Naive B cell (primary cell): ENCODE measurements at places on chromosomes 1 and 21. TPM values are rescaled to one million over a fixed set of nuclear protein-coding genes. Genes with fewer than 3 reads are reported as not detected.
A peak's percentile ranks its signal among the peaks of the same experiment; 100 is the strongest.

- H3K27me3 ChIP-seq, result peaks cover 28% of the 10 kb centered on the region
- H3K4me3 ChIP-seq, result no peak overlapping the region
- no peak for DNase-seq
- no peaks in the 10 kb centered on the region for H3K4me1 ChIP-seq
- no peak overlapping the region for H3K27ac ChIP-seq
These were observed 52.0 kb upstream of the CAMK1G start for GRCh38 chr1:209531549-209531948.

Gene PDE4B
- polyA plus RNA-seq, result 131 TPM

DNA sequence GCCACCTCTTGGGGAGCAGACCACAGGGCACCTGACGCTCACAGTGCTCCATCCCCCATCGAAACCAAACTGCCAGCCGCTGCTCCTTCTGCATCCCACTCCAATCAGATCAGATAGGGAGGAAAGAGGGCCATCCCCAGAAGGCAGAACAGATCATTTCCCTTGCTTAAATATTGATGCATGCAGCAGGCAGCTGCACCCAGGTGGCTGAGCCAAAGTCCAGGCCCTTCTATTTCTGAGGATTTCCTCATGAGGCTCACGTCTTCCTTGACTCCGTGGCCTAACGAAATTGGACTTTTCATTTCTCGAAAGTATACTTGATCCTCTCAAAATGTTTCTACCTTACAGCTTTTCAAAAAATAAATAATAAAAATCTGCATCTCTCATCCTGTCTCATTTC, 239.2 kb downstream of the ATG4C start:
- no peaks in the 10 kb centered on the region for H3K36me3 ChIP-seq
- no peak overlapping the region for H3K27ac ChIP-seq
- H3K4me3 ChIP-seq, result no peak overlapping the region
- no peaks in the 10 kb centered on the region for H3K4me1 ChIP-seq
- no peak for DNase-seq

Gene C2CD2
- not detected for polyA plus RNA-seq

GRCh38 chr1:118564961-118565703, 380.1 kb upstream of the SPAG17 start:
- no peaks in the 10 kb centered on the region for H3K27me3 ChIP-seq
- DNase-seq, result no peak

- no peak overlapping the region for H3K4me3 ChIP-seq
- no peak overlapping the region for H3K27ac ChIP-seq
- no peaks in the 10 kb centered on the region for H3K4me1 ChIP-seq
- no peak for DNase-seq
- H3K36me3 ChIP-seq, result no peaks in the 10 kb centered on the region
These were observed 76.3 kb downstream of the ZP4 start for GRCh38 chr1:237814319-237814924.

Gene CAMK1G
- polyA plus RNA-seq, result not detected

GRCh38 chr1:145871994-145872924, 13.4 kb upstream of the PIAS3 start:
- peak overlapping the region; percentile 88 for H3K4me3 ChIP-seq
- no peaks in the 10 kb centered on the region for H3K36me3 ChIP-seq
- peaks cover 40% of the 10 kb centered on the region for H3K27me3 ChIP-seq
- peak; percentile 30 for DNase-seq
- peaks cover 18% of the 10 kb centered on the region for H3K4me1 ChIP-seq
- H3K27ac ChIP-seq, result no peak overlapping the region

- no peak overlapping the region for H3K27ac ChIP-seq
- peaks cover 29% of the 10 kb centered on the region for H3K27me3 ChIP-seq
- DNase-seq, result no peak
These were observed 38.4 kb downstream of the NFASC start for GRCh38 chr1:204909109-204909508.

DNA sequence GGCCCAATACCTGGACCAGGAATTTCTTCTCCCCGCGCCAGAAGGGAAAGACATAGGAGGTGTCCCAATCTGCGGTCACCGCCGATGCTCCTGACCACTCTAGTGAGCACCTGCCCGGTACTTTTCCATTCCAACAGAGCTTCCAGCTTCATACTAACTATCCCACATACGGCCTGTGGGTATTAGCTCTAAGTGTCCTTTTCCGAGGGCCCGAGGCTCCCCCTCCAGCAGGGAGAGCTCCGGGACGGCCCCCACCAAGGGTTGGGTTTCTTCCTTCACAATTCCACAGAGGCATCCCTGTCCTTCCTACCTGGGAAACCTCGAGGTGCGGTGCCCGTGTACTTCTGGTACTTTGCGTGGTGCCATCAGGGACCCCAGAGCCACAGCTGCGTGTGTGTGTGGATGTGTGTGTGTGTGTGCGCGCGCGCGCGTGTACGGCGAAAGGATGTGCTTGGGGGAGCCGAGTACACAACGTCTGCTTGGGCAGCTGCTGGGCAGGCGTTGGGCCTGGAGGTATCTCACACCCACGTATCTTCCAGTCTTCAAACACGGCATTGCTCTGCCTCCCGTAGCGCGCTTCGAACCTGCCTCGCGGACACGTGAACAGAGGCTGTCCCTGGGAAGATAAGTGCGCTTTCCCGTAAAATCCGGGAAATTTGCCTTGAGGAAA, 2.4 kb upstream of the SIM2 start:
- H3K4me1 ChIP-seq, result peaks cover 19% of the 10 kb centered on the region
- peaks cover 50% of the 10 kb centered on the region for H3K27me3 ChIP-seq
- DNase-seq, result no peak
- peaks cover 8% of the 10 kb centered on the region for H3K36me3 ChIP-seq
- no peak overlapping the region for H3K4me3 ChIP-seq
- H3K27ac ChIP-seq, result no peak overlapping the region

Gene LCE1D
- polyA plus RNA-seq, result not detected

- H3K36me3 ChIP-seq, result no peaks in the 10 kb centered on the region
- H3K4me1 ChIP-seq, result peaks cover 7% of the 10 kb centered on the region
- H3K27me3 ChIP-seq, result peaks cover 13% of the 10 kb centered on the region
- no peak overlapping the region for H3K4me3 ChIP-seq
These were observed 41.0 kb upstream of the RASAL2 start for GRCh38 chr1:178052650-178053461.

- no peak for DNase-seq
- H3K4me1 ChIP-seq, result peaks cover 56% of the 10 kb centered on the region
- no peaks in the 10 kb centered on the region for H3K27me3 ChIP-seq
- H3K36me3 ChIP-seq, result peaks cover 7% of the 10 kb centered on the region
- H3K27ac ChIP-seq, result peak overlapping the region; percentile 81
These were observed 2.8 kb upstream of the SLC2A1 start for GRCh38 chr1:42961312-42962091.

Gene CELA2B
- not detected for polyA plus RNA-seq

DNA sequence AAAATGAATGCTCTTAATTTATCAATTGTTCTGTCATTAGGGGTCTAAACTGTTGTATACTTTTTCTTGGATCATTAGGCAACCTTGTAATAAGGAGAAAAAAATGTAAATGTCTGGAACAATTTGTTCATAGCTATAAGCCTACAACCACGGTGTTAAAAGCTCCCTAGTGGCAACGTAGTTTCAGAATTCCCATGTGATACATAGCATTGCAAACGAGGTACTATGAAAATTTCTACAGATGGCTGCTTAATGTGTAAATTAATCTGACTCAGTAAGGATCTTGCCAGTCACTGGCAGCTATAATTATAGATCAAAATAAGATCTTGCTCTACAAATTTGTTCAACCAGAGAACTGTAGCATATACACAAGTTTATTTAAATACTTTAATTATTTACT, 304.1 kb upstream of the ADGRL4 start:
- H3K4me3 ChIP-seq, result no peak overlapping the region
- H3K27ac ChIP-seq, result no peak overlapping the region
- no peaks in the 10 kb centered on the region for H3K36me3 ChIP-seq

DNA sequence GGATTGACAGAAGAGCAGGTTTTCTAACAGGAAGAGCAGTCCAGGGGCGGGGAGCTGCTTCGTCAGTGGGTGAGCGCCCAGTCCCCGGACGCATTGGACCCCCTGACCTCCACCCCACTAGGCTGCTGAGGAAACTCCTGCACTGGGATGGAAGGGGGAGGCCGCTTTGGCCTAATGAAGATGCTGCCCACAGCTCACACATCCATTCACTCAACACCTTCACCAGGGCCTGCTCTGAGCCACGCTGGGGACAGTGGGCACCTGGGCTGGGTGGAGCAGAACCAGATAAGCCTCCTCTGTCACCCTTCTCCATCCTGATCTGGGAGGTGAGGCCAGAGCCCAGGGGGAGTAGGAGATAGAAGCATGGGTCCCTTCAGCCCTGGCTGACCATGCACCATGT, 13.3 kb downstream of the LRP8 start:
- no peak overlapping the region for H3K4me3 ChIP-seq
- H3K36me3 ChIP-seq, result no peaks in the 10 kb centered on the region
- H3K27ac ChIP-seq, result no peak overlapping the region

DNA sequence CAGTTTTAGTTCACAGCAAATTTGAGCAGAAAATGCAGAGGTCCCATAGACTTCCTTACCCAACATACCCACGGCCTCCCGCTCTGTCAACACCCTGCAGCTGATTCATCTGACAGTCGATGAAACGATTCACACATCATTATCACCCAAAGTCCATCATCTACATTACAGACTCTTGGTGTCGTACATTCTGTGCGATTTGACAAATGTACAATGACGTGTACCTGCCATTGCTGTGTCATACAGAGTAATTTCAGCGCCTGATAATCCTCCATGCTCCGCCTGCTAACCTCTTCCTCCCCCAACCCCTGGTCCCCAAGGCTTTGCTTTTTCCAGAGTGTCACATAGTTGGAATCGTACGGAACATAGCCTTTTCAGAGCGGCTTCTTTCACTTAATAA, 94.7 kb upstream of the SLC25A33 start:
- H3K4me3 ChIP-seq, result no peak overlapping the region
- no peak overlapping the region for H3K27ac ChIP-seq
- peaks cover 3% of the 10 kb centered on the region for H3K4me1 ChIP-seq

DNA sequence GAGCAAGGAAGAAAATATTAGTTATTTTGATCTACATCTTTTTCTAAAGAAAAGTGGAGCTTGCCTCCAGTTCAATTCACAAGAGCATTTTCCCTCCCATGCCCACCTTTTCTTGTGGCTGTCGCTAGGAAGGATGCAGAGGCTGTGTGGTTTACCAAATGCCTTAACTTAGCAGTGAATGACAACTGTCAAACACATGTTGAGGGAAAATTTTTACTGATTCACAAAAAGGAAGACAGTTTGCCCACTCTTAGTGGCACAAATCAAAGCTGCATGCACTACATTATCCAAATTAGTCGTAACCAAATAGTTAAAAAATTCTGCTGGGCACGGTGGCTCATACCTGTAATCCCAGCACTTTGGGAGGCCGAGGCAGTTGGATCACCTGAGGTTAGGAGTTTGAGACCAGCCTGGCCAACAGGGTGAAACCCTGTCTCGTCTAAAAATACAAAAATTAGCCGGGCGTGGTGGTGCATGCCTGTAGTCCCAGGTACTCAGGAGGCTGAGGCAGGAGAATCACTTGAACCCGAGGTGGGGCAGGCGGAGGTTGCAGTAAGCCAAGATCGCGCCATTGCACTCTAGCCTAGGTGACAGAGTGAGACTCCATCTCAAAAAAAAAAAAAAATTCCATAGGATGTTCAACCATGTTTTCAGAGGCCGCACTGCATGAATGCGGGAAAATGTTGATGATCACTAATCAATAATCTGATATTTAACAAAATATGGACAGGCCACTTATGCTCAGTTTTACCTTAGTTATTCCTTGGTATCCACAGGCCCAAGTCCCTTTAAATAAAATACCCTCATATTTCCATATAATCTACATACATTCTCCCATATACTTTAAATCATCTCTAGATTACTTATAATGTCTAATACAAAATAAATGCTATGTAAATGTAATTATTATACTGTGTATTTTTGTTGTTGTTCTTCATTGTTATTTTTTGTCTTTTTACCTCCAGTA, 9.0 kb downstream of the COX20 start:
- H3K36me3 ChIP-seq, result peaks cover 12% of the 10 kb centered on the region
- H3K27ac ChIP-seq, result peak overlapping the region; percentile 60
- H3K27me3 ChIP-seq, result no peaks in the 10 kb centered on the region
- DNase-seq, result no peak
- H3K4me3 ChIP-seq, result no peak overlapping the region
- peaks cover 17% of the 10 kb centered on the region for H3K4me1 ChIP-seq

GRCh38 chr21:40002978-40003377, 135.7 kb downstream of the PCP4 start:
- H3K4me1 ChIP-seq, result peaks cover 3% of the 10 kb centered on the region
- H3K36me3 ChIP-seq, result no peaks in the 10 kb centered on the region
- no peak overlapping the region for H3K27ac ChIP-seq
- no peak for DNase-seq
- H3K4me3 ChIP-seq, result no peak overlapping the region

Gene OR2L8
- not detected for polyA plus RNA-seq

- DNase-seq, result no peak
- peaks cover 4% of the 10 kb centered on the region for H3K27me3 ChIP-seq
- no peaks in the 10 kb centered on the region for H3K4me1 ChIP-seq
- no peak overlapping the region for H3K4me3 ChIP-seq
- no peak overlapping the region for H3K27ac ChIP-seq
These were observed 359.1 kb downstream of the BARHL2 start for GRCh38 chr1:90357995-90358394.

DNA sequence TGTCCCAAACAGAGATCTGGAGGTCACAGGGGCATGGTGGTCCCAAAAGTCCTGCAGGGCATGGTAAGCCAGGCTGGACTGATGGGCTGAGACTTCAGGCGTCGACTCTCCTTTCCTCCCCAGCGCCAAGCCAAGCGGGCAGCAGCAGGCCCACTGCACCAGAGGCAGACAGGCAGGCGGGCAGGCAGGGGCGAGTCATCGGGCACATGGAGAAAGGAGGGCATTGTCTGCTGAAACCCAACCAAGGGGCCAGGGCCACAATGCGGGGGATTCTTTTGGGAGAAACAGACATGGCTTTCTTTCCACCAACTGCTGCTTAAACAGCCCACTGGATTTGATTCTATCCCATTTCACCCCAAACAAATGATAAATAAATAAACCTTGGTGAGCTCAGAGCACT, 46.2 kb downstream of the TRABD2B start:
- no peak for DNase-seq
- H3K27me3 ChIP-seq, result peaks cover 11% of the 10 kb centered on the region
- no peaks in the 10 kb centered on the region for H3K4me1 ChIP-seq
- no peak overlapping the region for H3K27ac ChIP-seq

Gene ATP1A4
- not detected for polyA plus RNA-seq

Gene TEDDM1
- not detected for polyA plus RNA-seq

Gene CIART
- polyA plus RNA-seq, result not detected

DNA sequence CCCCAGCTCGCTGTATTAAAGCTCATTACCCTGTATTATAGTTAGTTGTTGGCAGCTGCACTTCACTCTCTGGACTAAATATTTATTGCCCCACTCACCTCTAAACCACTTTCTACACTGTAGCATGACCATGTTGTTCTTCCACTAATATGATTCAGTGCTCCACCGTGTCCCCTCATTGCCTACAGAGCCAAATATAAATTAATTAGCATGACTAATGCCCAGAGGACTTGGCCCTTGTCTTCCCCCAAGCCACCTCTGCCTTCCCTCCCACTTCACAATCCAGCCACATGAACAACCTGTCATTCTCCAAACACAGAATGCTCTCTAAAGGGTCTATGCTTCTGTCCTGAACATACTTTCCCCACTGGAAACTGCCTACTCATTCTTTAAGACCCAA, 276.5 kb downstream of the PLPP3 start:
- H3K27me3 ChIP-seq, result no peaks in the 10 kb centered on the region
- no peaks in the 10 kb centered on the region for H3K4me1 ChIP-seq
- H3K4me3 ChIP-seq, result no peak overlapping the region
- DNase-seq, result no peak
- H3K27ac ChIP-seq, result no peak overlapping the region
